ENCODE measurements at places on chromosomes 7 and 10. TPM values are rescaled to one million over a fixed set of nuclear protein-coding genes. Genes with fewer than 3 reads are reported as not detected.

Gene DPP6
- total RNA-seq: not detected

Gene CDK14
- 0.14 TPM for total RNA-seq

Gene SORCS3
- total RNA-seq: not detected

Gene PHTF2
- 15.9 TPM for total RNA-seq

Gene RGR
- total RNA-seq: not detected

Gene BHLHA15
- 0.45 TPM for total RNA-seq

Gene PAX4
- not detected for total RNA-seq

Gene ZNF789
- total RNA-seq: 8.4 TPM

Gene CYP26C1
- total RNA-seq: not detected

Gene MUC3A
- total RNA-seq: 17.6 TPM

Gene HOGA1
- total RNA-seq: 1.5 TPM

Gene OPN1SW
- total RNA-seq: not detected

Gene FAM20C
- total RNA-seq: 34.7 TPM

Gene GPR37
- total RNA-seq: 0.53 TPM

Gene MSRB2
- 12.7 TPM for total RNA-seq

Gene HOXA3
- 8.1 TPM for total RNA-seq

Gene ZDHHC6
- 27.6 TPM for total RNA-seq

Gene NEURL1
- total RNA-seq: 0.18 TPM

Gene MORN4
- total RNA-seq: 6.1 TPM

Gene ZNF804B
- total RNA-seq: not detected

Gene TMEM236
- 0.07 TPM for total RNA-seq

Gene ELOVL3
- 0.19 TPM for total RNA-seq

Gene ADARB2
- total RNA-seq: not detected

Gene GPR26
- total RNA-seq: not detected

Gene TRPV5
- total RNA-seq: not detected

Gene MALRD1
- total RNA-seq: not detected

Gene ANXA8L1
- total RNA-seq: 95.5 TPM

Gene NUB1
- total RNA-seq: 37.8 TPM

Gene FRMD4A
- total RNA-seq: 4.5 TPM

Gene ANKRD1
- 7.8 TPM for total RNA-seq

Gene GPER1
- 0.89 TPM for total RNA-seq

Gene MYH16
- total RNA-seq: 0.51 TPM

Gene SPDYE6
- not detected for total RNA-seq

Gene NOLC1
- 174 TPM for total RNA-seq

Gene IL6
- 4.6 TPM for total RNA-seq

Gene ANKMY2
- total RNA-seq: 13.9 TPM

Gene CTAGE4
- not detected for total RNA-seq

Gene PPIF
- total RNA-seq: 151 TPM

Gene HOXA4
- 2.3 TPM for total RNA-seq

Gene NUTM2B
- total RNA-seq: 0.19 TPM

Gene ASB13
- 23.3 TPM for total RNA-seq

Gene CFAP46
- 1.1 TPM for total RNA-seq

Gene ANKRD7
- total RNA-seq: 0.23 TPM

Gene AMPH
- not detected for total RNA-seq

Gene PIP
- 0.28 TPM for total RNA-seq

Gene PRSS37
- total RNA-seq: not detected

Gene PON1
- total RNA-seq: 0.66 TPM

Gene HOXA6
- total RNA-seq: 2.1 TPM

Gene CYP2C19
- not detected for total RNA-seq

Gene HHEX
- total RNA-seq: 12.5 TPM

Gene BICC1
- total RNA-seq: 23.6 TPM

Gene FAM13C
- total RNA-seq: not detected

Gene SPDYE17
- total RNA-seq: not detected

Gene GIMAP6
- total RNA-seq: not detected

All from A549 treated with RU486 at 1 μM for 4 hours (cell line).